WTC11 (cell line): ENCODE measurements at places on chromosomes 13 and 19.
A peak's percentile ranks its signal among the peaks of the same experiment; 100 is the strongest.

- DNase-seq: peak; percentile 57
Observed at GRCh38 chr13:98772794-98773452, 20.5 kb upstream of the SLC15A1 start.

DNA sequence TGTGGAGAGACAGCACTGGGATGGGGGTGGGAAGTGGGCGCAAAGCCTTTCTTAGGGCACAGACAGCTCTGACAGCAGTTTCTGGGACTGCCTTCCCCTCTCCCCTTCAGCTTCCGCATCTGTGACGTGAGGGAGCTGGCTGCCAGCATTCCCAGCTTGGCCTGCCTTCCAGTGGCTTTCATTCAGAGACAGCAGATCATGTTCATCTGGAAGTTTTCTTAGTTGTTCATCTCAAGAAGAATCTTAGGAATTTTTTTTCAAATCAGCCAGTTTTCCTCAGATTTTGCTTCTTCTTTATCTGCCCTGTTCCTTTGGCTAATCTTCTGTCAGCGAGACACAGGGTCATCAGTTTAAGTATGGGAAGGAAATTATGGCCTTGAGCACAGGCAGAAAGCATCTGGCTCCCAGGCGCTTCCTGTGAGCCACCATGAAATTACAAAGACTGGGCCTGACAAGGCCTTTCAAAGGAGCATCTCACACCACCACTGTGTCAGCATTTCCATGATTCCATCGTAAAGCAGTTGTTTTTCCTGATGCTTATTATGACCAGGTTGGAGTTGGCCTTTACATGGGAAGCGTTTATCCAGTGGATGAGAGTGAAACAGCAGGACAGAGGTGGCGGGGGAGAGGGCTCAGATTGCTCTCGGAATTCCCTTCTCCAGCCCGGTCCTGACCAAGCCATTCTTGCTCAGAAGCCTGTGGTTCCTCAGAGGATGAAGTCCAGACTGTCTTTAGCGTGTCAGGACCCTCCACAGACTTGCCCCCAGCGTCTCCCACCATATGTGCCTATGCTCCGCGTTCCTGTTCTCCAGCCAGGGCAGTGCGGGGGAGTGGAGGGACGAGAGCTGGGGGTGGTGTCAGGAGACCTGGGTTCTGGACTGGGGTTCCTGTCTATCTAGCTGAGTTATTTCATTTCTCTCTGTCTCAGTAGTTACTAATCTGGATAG is 43.6 kb downstream of the ARHGAP35 start:
- DNase-seq: no peak

DNA sequence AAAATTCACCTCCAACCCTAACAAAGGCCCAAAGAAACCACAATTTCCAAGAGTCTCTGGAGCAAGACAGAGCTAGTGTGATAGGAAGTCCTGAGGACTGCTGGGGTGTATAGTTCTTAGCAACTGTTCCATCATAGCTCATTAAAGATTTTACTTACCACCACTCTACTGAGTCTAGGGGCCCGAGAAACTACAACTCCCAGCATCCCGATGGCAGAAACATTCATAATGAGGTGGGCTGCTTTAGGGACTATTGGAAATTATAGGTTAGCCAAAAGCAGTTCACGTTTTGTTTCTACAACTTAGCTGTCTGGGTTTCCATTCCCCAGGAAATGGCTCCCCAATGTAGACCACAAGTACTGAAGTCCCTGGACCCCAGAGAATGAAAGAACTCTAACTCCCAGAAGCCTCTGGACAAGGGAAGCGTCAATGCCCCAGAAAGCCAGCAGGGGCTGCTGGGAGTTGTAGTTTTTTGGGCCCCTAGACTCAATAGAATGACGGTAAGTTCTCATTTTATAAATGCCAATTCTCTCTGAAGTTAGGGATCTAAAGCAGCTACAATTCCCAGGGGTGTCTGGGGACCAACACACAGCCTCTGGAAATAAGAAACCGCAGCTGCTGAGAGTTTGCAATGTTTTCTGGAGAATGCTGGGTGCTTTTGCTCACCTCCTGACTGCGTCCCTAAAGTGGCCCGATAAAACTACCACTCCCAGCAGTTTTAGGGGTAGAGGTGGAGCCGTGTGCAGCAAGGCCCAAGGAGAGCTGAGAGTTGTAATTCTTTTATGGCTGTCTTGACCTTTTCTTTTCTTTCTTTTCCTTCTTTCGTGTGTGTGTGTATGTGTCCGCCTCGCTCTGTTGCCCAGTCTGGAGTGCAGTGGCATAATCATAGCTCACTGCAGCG is 11.1 kb downstream of the FTL start:
- DNase-seq: peak; percentile 72

DNA sequence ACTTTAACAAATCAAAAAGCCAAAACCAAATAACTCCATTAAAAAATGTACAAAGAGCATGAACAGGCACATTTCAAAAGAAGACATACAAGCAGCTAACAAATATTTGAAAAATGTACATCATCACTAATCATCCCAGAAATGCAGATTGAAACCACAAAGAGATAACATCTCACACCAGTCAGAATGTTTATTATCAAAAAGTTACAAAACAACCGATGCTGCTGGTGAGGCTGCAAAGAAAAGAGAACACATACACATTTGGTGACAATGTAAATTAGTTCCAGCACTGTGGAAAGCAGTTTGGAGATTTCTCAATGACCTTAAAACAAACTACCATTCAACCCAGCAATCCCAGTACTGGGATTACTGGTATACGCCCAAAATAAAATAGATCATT is 756.0 kb upstream of the PCDH20 start:
- no peak for DNase-seq

DNA sequence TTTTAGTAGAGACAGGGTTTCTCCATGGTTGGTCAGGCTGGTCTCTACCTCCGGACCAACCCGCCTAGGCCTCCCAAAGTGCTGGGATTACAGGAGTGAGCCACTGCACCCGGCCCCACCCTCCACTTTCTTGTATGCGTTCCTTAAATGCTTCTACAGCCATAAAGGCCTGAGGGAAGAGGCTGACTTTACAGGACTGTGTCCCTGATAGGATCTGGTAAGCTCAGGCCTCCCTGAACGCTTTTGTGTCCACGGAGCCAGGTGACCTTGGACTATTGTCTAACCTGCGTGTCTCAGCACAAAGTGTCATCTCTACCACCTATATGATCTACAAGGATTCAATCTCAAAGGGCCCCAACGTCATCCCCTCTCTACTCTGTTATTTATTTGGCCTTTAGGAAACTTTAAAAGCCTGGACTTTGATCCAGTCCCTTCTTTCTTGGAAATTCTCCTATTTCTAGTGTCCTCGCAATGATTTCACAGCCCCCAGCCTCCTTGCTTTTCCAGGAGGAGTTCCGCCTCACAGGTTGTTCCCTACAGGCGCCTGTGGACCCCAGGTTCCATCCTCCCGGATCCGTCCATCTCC is 701 bp downstream of the ZNF552 start:
- DNase-seq: no peak

DNA sequence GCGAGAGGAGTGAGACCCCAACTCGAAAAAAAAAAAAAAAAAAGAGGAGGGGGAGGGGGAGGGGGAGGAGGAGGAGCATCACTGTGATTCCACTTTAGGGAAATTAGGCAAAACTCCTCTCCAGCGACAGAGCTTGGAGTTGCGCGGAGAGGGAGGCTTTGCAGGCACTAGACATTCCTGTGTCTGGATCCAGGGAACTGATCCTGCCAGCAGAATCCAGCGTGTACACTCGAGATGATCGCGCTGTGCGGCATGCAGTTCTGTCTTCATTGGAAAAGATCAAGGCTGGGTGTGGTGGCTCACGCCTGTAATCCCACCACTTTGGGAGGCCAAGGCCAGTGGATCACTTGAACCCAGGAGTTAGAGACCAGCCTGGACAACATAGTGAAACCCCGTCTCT is 29.6 kb upstream of the KLF2 start:
- no peak for DNase-seq

GRCh38 chr13:112891477-112892401 is 77.3 kb upstream of the MCF2L start:
- DNase-seq: peak; percentile 52

DNA sequence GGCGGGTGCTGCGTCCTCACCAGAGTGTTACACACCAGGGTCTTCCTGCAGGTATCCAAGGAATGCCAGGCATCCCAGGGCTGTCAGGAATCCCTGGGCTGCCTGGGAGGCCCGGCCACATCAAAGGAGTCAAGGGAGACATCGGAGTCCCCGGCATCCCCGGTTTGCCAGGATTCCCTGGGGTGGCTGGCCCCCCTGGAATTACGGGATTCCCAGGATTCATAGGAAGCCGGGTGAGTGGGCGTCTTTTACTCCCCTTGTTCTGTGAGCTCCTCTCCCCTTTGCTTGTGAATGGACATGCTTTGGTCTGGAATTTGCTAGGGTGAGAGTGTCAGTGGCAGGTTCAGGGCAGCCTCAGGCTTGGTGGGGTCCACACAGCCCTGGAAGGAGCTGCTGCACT is 75.9 kb downstream of the RAB20 start:
- DNase-seq: peak; percentile 86

- DNase-seq: no peak
Observed at GRCh38 chr13:67283637-67284036, 53.5 kb upstream of the PCDH9 start.
